Body of pancreas (tissue), 4 donors: ENCODE measurements at places on chromosomes 4 and X. TPM values are rescaled to one million over a fixed set of nuclear protein-coding genes. Genes with fewer than 3 reads are reported as not detected.

GRCh38 chr4:54217642-54218495, 11.2 kb upstream of the PDGFRA start:
- H3K27me3 ChIP-seq = peaks cover 7% of the 10 kb centered on the region
- H3K36me3 ChIP-seq = no peaks in the 10 kb centered on the region
- H3K27ac ChIP-seq = no peak overlapping the region
- peak; percentile 80 for DNase-seq
- H3K4me3 ChIP-seq = no peak overlapping the region

DNA sequence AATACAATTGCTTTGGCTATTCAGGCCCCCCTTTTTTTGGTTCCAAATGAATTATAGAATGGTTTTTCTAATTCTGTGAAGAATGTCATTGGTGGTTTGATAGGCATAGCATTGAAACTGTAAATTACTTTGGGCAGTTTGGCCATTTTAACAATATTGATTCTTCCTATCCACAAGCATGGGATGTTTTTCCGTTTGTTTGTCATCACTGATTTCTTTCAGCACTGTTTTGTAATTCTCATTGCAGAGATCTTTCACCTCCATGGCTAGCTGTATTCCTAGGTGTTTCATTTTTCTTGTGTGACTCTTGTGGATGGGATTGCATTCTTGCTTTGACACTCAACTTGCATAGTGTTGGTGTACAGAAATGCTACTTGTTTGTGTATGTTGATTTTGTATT, 33.0 kb downstream of the ADH6 start:
- no peaks in the 10 kb centered on the region for H3K36me3 ChIP-seq
- H3K27me3 ChIP-seq = no peaks in the 10 kb centered on the region
- no peak overlapping the region for H3K4me3 ChIP-seq
- no peak for DNase-seq

DNA sequence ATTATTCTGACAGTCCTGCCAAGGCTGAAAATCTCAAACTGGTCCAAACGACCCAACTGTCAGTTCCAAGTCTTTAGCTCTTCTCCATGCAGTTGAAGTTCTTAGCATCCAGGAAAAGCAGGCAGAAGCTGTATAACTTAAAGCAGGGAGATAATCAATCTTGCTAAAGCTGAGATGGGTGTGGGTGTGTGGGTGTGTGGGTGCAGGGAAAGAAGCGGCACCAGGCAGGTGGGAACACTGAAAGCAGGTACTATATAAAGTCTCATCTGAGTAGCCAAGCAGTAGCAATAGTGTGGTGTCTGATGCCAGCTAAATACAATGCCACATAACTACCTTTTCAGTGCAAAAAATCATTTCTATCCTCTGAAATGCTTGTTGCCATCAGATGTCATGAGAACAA, 69.7 kb upstream of the EGFL6 start:
- no peak for DNase-seq
- H3K36me3 ChIP-seq = no peaks in the 10 kb centered on the region
- H3K27ac ChIP-seq = no peak overlapping the region
- H3K4me1 ChIP-seq = peaks cover 8% of the 10 kb centered on the region

- H3K4me3 ChIP-seq = no peak overlapping the region
- no peak overlapping the region for H3K27ac ChIP-seq
- no peaks in the 10 kb centered on the region for H3K27me3 ChIP-seq
Observed at GRCh38 chr4:76874176-76874575, 23.8 kb downstream of the SOWAHB start.

- no peak for DNase-seq
- no peaks in the 10 kb centered on the region for H3K36me3 ChIP-seq
- H3K4me3 ChIP-seq = no peak overlapping the region
- no peaks in the 10 kb centered on the region for H3K27me3 ChIP-seq
- peaks cover 12% of the 10 kb centered on the region for H3K4me1 ChIP-seq
Observed at GRCh38 chr4:69877453-69877852, 17.5 kb upstream of the SULT1E1 start.

- no peaks in the 10 kb centered on the region for H3K36me3 ChIP-seq
- no peaks in the 10 kb centered on the region for H3K27me3 ChIP-seq
- no peak for DNase-seq
- H3K4me1 ChIP-seq = no peaks in the 10 kb centered on the region
- H3K4me3 ChIP-seq = no peak overlapping the region
- H3K27ac ChIP-seq = no peak overlapping the region
Observed at GRCh38 chr4:152039691-152040090, 278.9 kb upstream of the GATB start.

GRCh38 chr4:113682730-113683537, 78.6 kb downstream of the CAMK2D start:
- no peaks in the 10 kb centered on the region for H3K36me3 ChIP-seq
- no peaks in the 10 kb centered on the region for H3K27me3 ChIP-seq
- DNase-seq = no peak
- H3K4me3 ChIP-seq = no peak overlapping the region

DNA sequence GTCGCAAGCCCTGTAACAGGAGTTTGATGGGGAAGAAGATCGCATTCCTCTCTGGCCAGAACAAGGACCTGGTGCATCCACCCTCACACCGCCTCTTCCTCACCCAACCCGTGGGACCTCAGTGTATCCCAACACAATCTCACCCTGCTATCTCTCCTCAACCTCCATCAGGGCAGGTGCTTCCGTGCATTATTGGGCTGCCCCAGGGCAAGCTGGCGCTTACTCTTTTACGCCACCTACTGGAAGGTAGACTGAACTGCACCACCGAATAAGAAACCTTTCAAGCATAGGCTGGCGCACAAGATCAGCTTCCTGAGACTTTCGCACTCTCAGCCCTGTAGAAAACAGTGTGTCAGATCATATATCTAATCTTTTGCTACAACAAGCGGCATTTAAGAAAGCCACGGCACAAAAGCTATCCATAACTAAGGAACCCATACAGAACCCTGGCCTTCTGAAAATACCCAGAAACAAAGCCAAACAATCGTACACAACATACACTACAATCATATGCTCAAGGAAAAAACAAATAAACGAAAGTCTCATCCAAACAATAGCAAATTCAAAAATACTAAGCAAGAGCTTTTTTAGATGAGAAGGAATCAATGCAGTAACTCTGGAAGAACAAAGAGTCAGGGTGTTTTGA, 209.3 kb downstream of the UGT8 start:
- no peaks in the 10 kb centered on the region for H3K27me3 ChIP-seq
- H3K27ac ChIP-seq = no peak overlapping the region
- no peaks in the 10 kb centered on the region for H3K4me1 ChIP-seq
- H3K4me3 ChIP-seq = no peak overlapping the region

GRCh38 chrX:120560405-120560841, 339 bp downstream of the CUL4B start:
- no peaks in the 10 kb centered on the region for H3K36me3 ChIP-seq
- peak overlapping the region; percentile 99 for H3K27ac ChIP-seq
- no peaks in the 10 kb centered on the region for H3K27me3 ChIP-seq
- H3K4me1 ChIP-seq = peaks cover 38% of the 10 kb centered on the region
- DNase-seq = peak; percentile 26

- peak overlapping the region; percentile 70 for H3K27ac ChIP-seq
- H3K27me3 ChIP-seq = no peaks in the 10 kb centered on the region
- no peaks in the 10 kb centered on the region for H3K36me3 ChIP-seq
- DNase-seq = peak; percentile 56
- peaks cover 36% of the 10 kb centered on the region for H3K4me1 ChIP-seq
- H3K4me3 ChIP-seq = no peak overlapping the region
Observed at GRCh38 chr4:6992728-6993677, 50.2 kb upstream of the TADA2B start.

GRCh38 chrX:82208975-82209374, 1007.1 kb downstream of the SH3BGRL start:
- H3K27ac ChIP-seq = no peak overlapping the region
- no peak for DNase-seq
- no peaks in the 10 kb centered on the region for H3K4me1 ChIP-seq
- H3K36me3 ChIP-seq = no peaks in the 10 kb centered on the region

DNA sequence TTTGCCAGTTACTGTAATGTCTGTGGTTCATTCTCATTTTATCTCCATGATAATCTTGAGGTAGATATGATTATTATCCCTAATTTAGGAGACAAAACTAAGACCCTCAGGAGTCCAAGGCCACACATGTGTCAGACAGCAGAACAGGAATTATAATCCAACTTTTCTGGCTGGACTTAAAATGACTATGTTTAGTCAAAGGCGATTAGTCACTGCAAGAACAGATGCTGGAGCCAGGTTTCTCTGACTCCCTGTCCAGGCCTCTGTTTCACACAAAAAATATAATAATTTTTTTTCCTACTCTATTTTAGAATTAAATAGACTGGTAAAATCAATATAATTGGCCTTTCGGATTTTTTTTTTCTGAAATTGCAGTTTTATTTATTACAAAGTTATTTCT, 56.7 kb upstream of the TMEM131L start:
- H3K36me3 ChIP-seq = no peaks in the 10 kb centered on the region
- DNase-seq = no peak
- no peaks in the 10 kb centered on the region for H3K27me3 ChIP-seq
- no peak overlapping the region for H3K4me3 ChIP-seq
- no peaks in the 10 kb centered on the region for H3K4me1 ChIP-seq

DNA sequence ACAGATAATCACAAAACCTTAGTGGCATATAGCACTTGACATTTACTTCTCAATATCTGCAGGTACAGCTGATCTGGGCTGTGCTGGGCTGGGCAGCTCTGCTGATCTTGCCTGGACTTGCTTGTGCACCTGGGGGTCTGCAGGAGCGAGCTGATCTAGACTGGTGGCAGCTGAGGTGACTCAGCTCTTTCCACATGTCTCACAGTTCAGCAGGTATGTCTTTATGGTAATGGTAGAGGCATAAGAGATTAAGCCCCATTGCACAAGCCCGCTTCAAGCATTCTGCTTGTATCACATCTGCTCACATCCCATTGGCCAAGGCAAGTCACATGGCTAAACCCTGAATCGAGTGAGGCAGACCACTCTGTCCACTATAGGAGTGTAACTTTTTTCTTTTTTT, 506.7 kb downstream of the BCOR start:
- no peak overlapping the region for H3K4me3 ChIP-seq
- no peaks in the 10 kb centered on the region for H3K4me1 ChIP-seq
- no peak overlapping the region for H3K27ac ChIP-seq
- no peaks in the 10 kb centered on the region for H3K27me3 ChIP-seq

DNA sequence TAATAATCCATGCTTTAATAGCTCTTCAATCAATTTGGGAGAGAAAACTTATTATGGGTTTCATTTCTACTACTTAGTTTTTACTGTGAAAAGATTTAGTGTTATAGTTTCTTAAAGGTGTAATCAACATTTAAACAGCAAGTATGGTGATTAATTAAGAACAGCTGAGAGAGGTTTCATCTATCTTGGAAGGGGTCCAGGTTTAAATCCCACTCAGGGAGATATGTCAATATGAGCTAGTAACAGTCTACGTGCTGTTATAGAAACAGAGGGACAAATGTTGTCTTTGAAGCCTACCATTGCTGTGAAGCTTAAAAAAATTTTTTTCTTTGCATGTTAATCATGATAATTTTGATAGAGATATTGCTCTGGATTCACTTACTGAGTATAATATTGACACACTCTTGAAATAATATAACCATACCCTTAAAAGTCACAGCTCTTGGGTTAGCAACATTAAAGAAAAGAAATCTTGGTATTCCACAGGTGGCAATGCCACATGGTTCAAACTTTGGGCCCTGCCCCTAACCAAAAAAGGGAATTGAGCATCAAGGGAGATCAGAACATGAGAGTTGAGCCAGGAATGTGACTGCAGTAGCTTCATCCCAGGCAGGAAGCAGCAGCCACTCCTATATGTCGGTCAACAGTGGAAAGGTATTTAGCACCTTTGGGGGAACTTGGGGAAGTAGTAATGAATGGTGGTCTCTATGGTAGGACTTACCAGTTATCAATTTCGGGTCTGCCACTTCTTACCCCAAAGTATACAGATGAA, 107.8 kb downstream of the ANK2 start:
- H3K4me1 ChIP-seq = no peaks in the 10 kb centered on the region
- H3K4me3 ChIP-seq = no peak overlapping the region
- DNase-seq = no peak

DNA sequence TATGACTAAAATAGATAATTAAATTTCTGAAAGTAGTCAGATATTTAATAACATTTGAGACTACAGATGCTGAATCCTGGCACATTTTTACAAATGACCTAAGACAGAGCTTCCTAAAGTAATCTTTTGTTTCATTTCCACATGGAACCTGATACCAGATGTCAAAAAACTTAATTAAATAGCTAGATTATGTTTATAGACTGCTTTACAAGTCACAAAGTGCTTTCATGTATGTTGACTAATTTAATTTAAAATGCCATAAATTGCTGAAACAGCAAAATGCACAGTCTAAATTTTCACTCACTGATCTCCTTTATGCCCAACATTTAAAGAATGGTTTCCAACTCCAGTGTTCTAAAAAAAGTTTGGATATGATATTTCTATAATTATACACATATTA, 299.1 kb upstream of the TBX22 start:
- no peak for DNase-seq
- H3K36me3 ChIP-seq = no peaks in the 10 kb centered on the region
- H3K27ac ChIP-seq = no peak overlapping the region
- no peaks in the 10 kb centered on the region for H3K4me1 ChIP-seq
- no peaks in the 10 kb centered on the region for H3K27me3 ChIP-seq
- H3K4me3 ChIP-seq = no peak overlapping the region

GRCh38 chrX:3585719-3586118, 127.7 kb downstream of the PRKX start:
- H3K4me1 ChIP-seq = no peaks in the 10 kb centered on the region
- H3K4me3 ChIP-seq = no peak overlapping the region
- DNase-seq = no peak
- H3K27me3 ChIP-seq = no peaks in the 10 kb centered on the region
- no peak overlapping the region for H3K27ac ChIP-seq

DNA sequence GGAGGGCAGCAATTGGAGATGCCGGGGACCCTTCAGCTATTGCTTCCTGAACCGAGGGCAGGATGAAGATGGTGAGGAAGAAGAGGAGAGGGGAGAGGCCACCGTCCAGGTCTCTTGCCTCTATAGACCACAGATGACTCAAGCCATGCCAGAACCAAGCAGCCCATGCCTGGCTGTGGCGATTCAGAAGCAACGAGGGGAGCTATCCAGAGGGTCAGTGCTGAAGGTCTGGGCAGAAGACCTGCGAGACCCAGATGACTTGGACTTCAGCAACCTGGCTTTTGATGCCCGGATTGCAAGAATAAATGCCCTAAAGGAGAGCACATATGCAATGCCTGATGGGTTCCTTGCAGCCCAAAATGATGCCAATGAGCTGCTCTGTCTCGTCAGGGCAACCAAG, 70.2 kb upstream of the PRPS2 start:
- H3K27me3 ChIP-seq = no peaks in the 10 kb centered on the region
- H3K36me3 ChIP-seq = no peaks in the 10 kb centered on the region
- no peak overlapping the region for H3K4me3 ChIP-seq
- H3K4me1 ChIP-seq = no peaks in the 10 kb centered on the region

GRCh38 chr4:13537011-13537831, 7.1 kb downstream of the NKX3-2 start:
- no peak for DNase-seq
- no peak overlapping the region for H3K27ac ChIP-seq

POF1B gene
- 8.6 TPM for total RNA-seq

CCDC110 gene
- 15.3 TPM for total RNA-seq

BMX gene
- not detected for total RNA-seq

RNF212 gene
- total RNA-seq = 20.5 TPM

GABRG1 gene
- total RNA-seq = not detected

NDUFB11 gene
- 80.1 TPM for total RNA-seq

GAB3 gene
- total RNA-seq = 0.66 TPM

BANK1 gene
- total RNA-seq = 2.0 TPM

SGMS2 gene
- 36.9 TPM for total RNA-seq
